ENCODE measurements at places on chromosomes 1 and 21.

GRCh38 chr1:47409311-47410067, 6.6 kb upstream of the FOXE3 start:
- no peak for DNase-seq

DNA sequence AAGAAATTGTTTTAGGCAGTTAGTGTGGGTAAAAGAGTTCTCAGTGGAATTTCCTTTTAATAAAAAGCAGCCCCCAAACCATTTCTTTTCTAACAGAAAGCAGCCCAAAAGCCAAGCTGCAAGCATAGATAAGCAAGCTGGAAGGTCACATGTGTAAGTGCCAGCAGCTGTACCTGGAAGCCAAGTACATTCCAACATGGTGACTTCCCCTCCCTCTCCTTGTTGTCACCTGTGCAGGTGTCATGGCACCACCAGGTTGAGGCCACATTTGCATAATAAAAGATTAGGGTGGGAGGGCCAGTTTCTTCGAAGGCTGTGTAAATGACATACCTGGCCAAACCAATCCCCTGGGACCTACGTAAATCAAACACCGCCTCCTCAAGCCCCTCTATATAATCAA, 240.3 kb upstream of the RAB4A start:
- DNase-seq: no peak

- peak; percentile 80 for DNase-seq
These were observed 33.6 kb downstream of the SPAG17 start for GRCh38 chr1:118151312-118151937.

GRCh38 chr1:213120386-213120785, 69.3 kb downstream of the RPS6KC1 start:
- no peak for DNase-seq

DNA sequence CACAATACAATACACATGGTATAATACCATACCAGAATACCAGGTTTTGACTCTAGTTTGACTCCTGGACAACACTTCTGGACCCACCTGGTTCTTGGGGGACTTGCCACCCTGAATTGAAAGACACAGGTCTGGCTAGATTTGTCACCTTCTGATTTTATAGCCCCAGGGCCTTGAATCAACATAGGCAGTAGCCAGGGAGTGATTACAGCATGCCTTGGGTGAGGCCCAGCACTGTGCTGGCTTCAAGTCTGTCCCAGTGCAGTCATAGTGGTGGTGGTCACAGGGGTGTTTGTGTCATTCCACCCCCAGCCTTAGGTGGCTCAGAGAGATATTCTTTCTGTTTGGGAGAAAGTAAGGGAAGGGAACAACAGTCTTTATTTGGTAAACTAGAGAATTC, 23.3 kb upstream of the SNX7 start:
- no peak for DNase-seq

DNA sequence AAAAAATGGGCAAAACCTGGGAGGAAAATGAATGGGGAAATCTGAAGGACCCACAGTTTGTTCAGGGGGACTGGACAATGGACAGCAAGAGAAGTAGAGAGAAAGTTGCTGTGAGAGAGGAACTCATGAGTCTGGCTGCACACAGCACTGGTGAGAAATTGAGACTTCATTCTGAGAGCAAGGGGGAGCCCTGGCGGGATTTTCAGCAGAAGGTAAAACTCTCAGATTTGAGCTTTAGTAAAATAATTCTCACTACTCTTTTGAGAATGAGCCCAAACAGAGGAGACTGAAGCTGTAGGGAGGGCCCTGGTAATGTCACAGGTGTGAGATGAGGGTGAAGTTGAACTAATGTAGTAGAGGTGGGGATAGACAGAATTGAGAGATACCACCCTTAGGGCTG, 438.6 kb downstream of the OMA1 start:
- DNase-seq: no peak

GRCh38 chr21:43861706-43862105, 3.3 kb upstream of the AGPAT3 start:
- no peak for DNase-seq

DNA sequence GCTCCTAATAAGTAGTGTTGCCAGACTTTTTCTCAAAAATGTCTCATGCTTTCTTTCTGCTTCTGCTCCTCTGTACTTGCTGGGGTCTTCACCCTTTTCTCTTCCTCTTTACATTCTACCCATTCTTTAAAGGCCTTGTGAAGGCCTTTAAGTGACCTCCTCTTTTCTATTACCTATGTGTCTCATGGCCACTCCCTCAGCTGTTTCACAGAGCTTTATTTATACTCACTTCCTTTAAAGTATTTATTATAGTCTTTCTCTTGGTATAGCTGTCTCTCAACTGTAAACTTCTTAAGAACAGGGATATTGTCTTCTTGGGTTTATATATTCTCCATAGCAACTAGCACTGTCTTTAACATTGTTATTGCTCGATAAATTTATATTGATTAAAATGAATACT, 792 bp downstream of the GOLPH3L start:
- DNase-seq: no peak

- DNase-seq: no peak
These were observed 1.1 kb upstream of the FOXD3 start for GRCh38 chr1:63321066-63321784.

DNA sequence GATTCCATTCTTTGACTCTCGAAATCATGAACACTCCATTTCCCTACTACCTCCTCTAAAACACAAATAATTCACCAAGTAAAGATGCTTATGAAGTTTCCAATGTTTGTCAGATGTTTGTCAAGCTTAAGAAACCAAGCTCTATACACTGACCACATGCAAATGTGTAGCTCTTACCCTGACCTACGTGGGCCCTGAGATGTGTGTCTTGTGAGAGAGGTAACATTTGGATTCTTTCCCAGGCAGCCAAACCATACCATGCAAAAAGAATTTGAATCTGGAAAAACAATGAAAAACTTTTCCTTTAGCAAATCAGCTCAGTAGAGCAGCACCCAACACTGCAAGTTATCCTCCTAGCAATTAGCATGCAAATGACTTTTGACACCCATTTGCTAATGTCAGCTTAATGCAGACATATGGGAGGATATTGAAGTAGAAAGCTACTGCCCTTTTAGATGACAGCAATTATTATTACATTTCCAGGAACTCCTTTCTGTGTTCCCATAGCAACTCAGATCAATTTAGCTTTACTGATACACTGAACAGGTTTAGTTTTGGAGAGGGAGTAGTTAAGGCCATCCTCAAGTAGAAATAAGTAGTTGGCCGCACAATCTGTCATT, 83.2 kb upstream of the RGS4 start:
- DNase-seq: no peak

- DNase-seq: no peak
These were observed 11.4 kb upstream of the SLC2A5 start for GRCh38 chr1:9080705-9081291.

DNA sequence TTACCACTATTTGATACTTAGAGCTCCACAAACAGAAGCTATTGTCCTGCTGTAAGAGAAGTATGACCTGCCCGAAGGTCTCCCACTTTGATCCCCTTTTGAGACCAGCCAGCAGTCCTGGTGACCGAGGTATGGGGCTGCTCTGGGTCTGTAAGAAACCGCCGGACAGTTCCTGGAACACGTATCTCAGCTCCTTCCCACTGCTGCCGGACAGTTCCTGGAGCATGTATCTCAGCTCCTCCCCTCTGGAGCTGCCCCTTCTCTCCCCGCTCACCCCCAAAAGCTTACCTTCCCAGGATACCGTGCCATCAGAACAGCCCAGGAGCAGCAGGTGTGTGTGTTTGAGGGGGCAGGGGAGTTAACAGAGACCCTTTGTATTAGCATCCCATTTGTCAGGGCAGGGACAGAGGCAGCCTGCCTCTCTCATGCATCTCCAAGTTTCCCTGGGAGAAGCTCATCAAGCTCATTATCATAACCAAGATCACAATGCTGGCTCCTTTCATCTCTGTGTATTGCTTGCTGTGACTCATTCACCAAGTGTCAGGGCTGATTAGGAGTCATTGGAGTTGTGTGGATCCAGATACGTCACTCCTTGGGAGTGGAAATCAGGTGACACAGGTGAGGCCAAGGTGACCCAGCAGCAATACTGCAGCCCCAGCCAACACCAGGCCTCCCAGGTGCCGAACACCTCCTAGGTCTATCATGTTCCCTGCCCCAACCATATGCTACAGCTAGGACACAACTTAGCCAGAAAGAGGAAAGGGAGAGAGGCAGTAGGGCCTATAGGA, 25.3 kb downstream of the OPTC start:
- no peak for DNase-seq

DNA sequence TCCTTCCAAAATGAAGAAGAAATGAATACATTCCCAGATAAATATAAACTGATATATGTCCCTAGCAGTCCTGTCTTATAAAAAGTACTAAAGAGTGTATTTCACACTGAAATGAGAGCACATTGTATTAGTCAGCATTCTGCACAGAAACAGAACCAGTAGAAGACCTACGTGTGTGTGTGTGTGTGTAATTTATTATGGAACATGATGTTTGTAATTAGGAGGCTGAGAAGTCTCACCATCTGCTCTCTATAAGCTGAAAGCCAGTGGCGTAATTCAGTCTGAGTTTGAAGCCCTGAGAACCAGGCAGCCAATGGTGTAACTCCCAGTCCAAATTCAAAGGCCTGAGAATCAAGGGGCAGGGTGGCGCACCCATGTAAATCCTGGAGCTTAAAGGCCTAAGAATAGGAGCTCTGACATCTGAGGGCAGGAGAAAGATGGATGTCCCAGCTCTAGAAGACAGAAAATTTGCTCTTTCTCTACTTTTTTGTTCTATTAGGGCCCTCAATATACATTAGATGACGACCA, 146.5 kb upstream of the LYPLAL1 start:
- DNase-seq: no peak

DNA sequence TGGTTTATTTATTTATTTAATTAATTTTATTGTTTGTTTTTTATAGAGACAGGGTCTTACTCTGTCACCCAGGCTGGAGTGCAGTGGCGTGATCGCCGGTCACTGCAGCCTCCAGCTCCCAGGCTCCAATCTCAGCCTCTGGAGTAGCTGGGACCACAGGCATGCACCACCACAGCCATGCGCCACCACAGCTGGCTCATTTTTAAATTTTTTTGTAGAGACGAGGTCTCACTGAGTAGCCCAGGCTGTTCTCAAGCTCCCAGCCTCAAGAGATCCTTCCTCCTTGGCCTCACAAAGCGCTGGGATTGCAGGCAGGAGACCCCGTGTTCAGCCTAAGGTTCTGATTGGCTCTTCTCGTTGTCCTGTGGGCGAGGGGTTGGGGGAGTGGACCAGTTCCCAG, 22.1 kb downstream of the UMODL1 start:
- no peak for DNase-seq

DNA sequence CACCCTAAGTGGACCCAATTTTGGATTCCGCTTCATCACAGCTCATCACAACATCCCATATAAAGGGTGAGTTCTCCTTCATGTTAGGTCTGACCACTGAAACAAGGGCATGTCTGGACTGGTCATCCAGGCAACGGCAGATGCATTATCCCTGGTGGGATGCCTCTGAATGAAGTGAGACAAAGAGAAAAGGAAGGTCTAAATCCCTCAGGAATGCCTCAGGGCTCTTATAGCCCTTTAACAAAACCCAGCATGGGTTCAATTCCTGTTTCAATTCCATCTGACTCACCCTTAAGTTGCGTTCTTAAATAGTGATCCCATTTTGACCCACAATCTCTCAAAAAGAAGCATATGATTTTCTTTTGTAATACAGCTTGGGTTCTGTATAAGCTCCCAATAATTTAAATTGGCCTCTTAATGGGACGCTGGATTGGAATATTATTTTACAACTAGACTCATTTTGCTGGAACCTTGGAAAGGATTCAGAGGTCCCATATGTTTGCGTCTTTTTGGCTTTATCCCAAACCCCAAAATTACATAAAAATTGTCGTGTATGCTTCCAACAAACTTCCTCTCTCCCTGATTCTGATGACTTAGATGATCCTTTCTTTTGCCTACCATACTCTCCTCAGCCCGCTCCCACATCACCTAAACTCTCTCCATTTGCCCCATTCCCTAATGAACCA, 287.4 kb upstream of the ZP4 start:
- DNase-seq: no peak

DNA sequence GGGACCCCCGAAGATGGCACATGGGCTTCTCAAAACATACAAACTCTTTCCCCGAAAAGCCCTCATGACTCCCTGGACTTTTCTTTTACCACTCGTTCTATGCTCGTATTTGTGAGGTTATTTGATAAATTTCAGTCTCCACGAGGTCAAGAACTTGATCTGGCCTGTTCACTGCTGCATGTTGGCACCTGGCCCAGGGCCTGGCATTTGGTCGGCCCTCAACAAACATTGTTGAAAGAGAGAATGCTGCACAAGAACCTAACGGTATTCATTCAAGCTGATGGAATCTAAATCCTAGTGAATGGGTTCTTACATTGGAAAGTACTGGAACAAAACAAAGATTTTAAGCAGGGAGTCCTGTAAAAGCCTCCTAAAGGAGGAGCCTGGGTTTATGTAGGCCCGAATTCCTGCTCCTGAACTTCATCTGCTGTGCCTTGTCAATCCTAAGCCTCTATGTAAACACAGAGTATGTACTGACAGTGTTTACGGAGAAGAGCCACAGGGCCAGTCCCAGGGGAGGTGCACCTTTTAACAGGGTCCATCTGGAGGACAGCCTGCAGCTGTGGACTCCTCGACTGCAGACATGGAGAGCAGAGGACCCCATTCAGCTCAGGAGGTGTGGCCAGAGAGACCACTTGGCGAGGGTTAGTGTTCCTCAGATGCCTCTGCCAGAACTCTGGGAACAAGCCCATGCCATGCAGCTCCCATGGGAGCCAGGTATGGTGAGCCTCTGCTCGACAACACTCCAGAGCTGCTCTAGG, 46.9 kb downstream of the L1TD1 start:
- no peak for DNase-seq

DNA sequence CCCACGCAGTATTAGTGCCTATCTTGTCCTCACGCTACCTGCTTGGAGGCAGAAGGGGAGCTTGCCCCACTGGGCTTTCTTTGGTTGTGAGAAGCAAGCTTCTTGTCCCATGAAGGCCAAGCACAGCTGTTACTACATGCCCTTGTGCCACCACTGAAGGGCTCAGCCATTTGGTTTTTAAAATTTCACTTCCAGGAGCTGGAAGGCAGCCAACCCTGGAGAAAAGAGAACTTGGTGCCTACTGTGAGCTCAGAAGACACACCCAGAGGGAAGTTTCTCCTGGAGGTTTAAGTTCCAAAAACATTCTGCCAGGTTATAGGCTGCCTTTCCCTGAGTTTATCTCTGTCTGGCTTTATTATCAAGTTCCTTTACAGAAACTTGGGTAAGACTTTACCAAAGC, 187.4 kb downstream of the SLC35F3 start:
- DNase-seq: peak; percentile 58

DNA sequence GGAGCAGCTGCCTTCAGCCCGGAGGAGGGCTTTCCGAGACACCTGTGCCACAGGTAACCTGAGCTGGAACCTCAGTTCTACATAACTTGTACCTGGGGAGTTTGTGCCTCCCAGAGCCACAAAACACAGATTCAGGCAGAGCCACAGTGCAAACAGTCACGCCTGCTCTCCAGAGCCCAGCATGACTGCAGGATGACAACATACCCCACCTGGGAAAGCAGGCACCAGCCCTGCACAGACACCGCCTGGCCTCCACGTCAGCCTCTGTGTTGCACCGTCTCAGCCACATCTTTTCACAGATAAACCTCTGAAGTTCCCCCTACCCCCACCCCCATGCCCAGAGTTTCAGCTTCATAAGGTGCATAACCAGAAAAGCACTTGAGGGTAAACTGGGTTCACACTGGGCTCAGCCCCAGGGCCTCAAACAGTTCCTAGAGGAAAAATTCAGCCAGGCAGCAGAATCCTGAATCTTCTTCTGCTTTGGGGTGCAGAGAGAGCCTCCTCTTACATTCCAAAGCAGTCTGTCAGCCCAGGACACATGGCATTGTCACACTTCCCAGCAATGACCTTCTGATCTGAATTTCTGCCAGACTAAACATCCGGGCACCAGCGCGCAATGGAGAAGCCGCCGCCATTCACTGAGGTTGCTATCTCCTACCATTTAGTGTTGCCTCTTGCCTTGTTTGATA, 229.5 kb downstream of the TOMM20 start:
- no peak for DNase-seq
